Activated CD4-positive, alpha-beta T cell treated with anti-CD3 and anti-CD28 coated beads for 36 hours (primary cell): ENCODE measurements at places on chromosomes 3 and 15. TPM values are rescaled to one million over a fixed set of nuclear protein-coding genes. Genes with fewer than 3 reads are reported as not detected.
A peak's percentile ranks its signal among the peaks of the same experiment; 100 is the strongest.

ROPN1 gene
- total RNA-seq: not detected

INTS14 gene
- 59.8 TPM for total RNA-seq

ST8SIA2 gene
- not detected for total RNA-seq

NRROS gene
- total RNA-seq: 19.7 TPM

CLEC3B gene
- total RNA-seq: not detected

EFCC1 gene
- 0.19 TPM for total RNA-seq

- no peak for DNase-seq
Measured at GRCh38 chr15:92949604-92950249, 49.6 kb downstream of the CHD2 start.

- DNase-seq: peak; percentile 68
Measured at GRCh38 chr3:197083486-197083885, 53.9 kb upstream of the MELTF start.

DNA sequence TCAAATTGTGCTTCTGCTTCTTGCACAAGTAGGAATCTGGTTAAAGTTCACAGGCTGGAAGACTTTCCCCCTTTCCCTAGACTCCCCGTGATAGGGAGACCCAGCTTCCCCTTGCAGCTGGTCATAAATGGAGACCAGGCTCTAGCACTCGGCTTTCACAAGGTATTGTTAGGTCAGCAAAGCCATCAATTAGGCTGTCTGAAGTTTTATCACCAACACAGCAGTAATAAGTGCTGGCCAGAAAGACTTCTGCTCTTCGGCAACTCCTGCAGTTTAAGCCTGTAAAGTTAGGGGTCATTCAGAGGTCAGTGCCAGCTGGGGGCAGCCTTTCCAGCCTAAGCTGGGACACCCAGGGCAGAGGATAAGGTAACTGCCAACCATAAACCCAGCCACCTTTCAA is 203.4 kb downstream of the MEIS2 start:
- no peak for DNase-seq

DNA sequence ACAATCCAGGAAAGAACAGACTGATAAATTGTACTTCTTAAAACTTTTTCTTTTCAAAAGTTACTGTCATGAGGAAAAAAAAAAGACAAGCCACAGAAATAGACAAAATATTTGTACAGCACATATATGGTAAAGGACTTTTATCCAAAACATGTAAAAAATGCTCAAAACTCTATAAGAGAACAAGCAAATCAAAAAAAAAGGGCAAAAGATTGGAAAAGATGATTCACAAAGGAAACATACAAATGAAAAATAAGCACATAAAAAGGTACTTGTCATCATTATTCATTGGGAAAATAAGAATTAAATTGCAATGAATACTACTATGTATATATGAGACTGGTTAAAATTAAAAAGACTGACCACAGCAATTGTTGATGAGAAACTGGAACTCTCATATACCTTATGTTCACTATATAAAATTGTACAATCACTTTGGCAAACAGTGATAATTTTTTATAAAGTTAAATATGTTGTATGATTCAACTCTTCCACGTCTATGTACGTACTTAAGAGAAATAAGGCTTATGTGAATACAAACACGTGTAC is 39.7 kb downstream of the DIPK2A start:
- DNase-seq: no peak

DNA sequence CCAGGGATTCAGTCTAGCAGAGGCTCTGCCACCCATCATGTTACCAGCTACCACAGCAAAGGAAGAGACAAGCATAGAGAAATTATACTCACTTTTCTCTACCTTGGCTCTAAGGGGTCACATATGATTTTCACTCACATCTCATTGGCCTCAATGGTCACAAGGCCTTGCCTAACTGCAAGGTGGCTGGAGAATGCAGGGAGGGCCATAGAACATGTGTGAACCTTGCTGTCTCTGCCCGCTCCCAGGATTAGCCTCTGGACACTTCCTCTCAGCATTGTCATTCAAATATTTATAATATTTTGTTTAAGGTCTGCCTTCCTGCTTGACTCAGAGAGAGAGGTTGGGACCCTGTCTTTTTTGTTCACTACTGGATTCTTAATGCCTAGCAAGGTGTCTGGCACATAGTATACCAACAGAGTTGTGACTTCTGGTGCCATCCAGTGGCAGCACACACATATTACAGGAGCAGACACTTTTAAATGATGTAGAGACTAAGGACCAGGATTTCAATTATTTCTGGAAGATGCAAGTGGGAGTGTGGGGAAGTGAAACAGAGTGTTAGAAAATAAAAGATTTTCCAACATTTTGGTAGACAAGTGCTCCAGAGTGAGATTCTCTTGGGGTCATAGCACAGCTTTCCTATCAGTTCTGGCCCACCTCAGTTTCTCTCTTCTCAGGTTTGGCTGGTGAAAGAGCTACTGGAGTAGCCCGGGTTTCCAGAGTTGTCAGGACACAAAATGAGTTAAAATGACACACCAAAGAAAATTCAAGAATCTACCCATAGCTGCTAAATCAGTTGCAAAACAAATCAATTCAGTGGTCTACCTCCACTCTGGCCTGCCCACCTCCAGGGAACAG is 119.0 kb upstream of the RASGRP1 start:
- DNase-seq: peak; percentile 86

GRCh38 chr3:53834429-53835095 is 11.7 kb downstream of the CHDH start:
- no peak for DNase-seq

DNA sequence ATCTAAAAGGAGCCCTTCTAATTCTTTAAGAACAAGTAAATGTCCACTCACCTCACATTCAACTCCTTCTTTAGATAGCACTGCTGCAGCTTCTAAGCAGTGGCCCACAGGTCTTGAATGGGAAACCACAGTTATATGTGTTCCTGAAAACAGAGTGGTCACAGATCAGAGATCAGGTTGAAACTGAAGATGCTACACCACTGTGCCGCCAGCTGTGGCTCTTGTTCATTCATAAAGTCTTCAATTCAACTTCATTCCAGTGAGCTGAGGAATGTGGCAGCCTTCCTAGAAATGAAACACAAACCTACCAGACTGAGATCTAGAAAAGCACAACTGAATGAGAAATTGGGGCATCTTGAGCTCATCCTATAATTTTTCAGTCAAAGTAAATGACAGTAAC is 4.0 kb downstream of the PDHB start:
- DNase-seq: no peak

GRCh38 chr3:126003447-126004190 is 34.6 kb downstream of the ROPN1B start:
- no peak for DNase-seq

DNA sequence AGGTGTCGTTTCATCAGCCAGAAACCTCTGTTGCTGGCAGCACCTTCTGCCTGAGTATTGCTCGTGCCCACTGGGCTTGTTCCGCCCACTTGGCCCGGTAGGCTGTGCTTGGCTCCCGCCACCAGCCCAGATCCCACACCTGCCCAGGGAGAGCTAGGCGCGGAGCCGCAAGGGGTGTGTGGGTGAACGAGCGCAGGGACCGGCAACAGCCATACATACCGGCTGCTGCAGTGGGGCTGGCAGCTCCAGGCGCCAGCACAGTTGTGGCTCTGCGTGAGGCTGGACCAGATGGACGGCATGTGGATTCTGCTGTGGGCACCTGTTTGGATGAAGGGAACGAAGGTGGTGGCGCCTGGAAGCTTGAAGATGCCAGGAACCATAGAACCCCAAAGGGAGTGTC is 331.5 kb upstream of the MCTP2 start:
- DNase-seq: no peak

DNA sequence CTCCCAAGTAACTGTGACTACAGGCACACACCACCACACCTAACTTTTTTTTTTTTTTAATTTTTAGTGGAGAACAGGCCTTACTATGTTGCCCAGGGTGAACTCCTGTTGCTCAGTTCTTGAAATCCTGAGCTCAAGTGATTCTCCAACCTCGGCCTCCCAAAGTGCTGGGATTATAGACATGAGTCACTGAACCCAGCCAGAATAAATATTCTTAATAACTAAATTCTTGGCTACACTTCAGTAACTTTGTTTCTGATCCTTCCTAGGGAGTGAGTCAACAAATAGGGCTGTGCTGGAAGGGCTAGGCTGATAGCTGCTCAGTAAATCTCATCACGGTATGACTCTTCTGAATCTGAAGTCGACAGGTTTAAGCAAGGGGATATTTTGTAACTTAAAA is 56.6 kb downstream of the P3H2 start:
- DNase-seq: no peak

- DNase-seq: no peak
Measured at GRCh38 chr3:173892547-173892946, 495.0 kb downstream of the NLGN1 start.

GRCh38 chr3:182837855-182838454 is 44.7 kb downstream of the ATP11B start:
- no peak for DNase-seq

DNA sequence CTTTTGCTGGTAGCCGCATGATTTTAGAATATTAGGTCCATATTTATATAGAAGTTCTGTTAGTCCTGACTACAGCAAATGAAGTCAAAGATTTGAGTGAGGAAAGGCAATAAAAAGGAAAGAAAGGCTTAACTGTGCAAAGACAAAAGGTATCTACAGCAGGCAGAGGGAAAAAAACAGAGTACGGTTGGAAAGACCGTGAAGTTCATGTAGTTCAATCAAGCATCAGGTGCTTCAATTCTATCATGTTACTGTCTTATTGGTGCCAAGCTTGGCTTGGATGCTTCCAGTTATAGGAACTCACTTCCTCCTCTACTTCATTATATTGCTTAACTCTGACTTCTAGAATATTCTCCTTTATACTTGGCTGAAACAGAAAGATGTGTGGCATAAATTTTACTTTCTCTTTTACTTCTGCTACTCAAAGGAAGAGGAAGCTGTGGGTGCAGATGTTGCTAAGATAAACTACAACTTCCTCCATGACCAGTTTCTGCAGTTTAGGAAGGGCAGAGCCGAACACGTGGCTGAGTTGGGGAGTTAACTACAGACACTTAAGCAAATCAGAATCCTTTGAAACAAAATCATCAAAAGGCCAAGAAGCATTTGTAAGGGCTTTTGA is 72.6 kb upstream of the ZBED2 start:
- DNase-seq: peak; percentile 81

DNA sequence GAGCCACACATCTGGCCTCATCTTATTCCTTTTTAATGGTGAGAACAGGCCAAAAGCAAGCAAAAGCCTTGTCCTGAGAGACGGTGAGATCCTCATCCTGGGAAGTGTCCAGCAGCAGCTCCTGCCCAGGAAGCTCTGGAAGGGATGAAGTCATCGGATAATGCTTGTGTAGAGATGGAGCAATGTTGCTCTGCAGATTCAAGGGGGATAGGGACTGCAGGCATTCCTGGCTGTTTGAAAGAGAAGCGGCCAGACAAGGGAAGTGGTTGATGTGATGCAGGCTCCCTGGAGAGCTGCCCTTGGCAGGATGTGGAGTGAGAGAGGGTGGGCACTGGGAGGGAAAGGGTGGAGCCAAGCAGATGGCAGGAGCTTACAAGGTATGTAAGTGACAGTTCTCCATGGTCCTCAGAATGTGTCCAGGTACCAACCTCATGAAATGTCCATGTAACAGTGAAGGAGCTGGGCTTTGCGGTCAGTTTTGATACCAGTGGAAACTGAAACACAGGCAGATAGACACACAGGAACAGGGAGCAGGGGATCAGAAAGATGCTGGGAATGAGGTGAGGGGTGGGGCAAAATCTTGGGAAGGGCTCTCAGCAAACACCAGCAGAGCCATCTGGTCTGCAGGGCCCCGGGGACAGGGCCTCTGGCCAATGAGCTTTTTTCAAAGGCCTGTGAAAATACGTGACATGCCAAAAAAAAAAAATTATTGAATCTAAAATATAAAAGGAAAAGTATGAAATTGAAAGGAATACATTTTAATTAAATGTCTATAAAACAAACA is 32.2 kb upstream of the LACTB start:
- DNase-seq: no peak

DNA sequence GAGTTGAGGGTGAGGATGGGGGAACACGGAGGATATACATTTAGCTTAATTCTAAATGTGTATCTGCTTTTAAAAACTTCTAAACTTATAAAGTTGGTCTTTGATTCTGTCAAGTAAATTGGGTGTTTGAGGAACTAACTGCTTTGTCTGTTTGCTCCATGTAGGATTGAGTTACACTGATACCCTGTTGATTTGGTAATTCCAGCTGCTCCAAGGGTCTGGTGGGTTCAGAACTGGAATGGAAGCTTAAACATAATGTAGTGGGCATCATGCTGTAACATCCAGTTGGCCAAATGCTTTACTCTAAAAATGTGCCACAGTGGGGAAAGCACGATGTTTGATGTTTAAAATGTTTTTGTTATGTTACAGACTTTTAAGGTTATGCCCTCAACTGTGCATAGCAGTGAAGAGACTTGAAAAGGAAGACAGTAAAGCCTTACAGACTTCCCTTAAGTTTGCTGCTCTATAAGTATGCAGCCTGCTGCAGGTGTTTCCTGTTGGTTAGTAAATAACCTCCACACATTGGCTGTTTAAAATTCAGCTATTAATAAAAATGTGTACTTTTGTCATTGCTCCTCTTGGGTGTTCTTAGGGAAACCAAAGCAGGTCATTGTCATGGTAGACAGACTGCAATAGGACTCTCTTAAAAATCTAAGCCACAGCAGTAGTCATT is 5.9 kb upstream of the EDEM1 start:
- no peak for DNase-seq

DNA sequence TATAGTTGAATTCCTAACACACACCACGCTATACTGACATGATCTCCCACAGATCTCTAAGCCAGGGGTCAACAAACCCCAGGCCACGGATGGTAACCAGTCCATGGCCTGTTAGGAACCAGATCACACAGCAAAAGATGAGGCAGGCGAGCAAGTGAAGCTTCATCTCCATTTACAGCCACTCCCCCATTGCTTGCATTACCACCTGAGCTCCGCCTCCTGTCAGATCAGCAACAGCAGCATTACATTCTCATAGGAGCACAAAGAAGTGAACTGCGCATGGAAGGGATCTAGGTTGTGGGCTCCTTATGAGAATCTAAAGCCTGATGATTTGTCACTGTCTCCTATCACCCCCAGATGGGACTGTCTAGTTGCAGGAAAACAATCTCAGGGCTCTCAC is 2.7 kb downstream of the PDCD7 start:
- peak; percentile 20 for DNase-seq

- DNase-seq: no peak
Measured at GRCh38 chr3:127069814-127070440, 87.0 kb downstream of the PLXNA1 start.
